ENCODE measurements at places on chromosomes 7 and 10. TPM values are rescaled to one million over a fixed set of nuclear protein-coding genes. Genes with fewer than 3 reads are reported as not detected.

Gene AKR1C8
- 4.3 TPM for total RNA-seq

DNA sequence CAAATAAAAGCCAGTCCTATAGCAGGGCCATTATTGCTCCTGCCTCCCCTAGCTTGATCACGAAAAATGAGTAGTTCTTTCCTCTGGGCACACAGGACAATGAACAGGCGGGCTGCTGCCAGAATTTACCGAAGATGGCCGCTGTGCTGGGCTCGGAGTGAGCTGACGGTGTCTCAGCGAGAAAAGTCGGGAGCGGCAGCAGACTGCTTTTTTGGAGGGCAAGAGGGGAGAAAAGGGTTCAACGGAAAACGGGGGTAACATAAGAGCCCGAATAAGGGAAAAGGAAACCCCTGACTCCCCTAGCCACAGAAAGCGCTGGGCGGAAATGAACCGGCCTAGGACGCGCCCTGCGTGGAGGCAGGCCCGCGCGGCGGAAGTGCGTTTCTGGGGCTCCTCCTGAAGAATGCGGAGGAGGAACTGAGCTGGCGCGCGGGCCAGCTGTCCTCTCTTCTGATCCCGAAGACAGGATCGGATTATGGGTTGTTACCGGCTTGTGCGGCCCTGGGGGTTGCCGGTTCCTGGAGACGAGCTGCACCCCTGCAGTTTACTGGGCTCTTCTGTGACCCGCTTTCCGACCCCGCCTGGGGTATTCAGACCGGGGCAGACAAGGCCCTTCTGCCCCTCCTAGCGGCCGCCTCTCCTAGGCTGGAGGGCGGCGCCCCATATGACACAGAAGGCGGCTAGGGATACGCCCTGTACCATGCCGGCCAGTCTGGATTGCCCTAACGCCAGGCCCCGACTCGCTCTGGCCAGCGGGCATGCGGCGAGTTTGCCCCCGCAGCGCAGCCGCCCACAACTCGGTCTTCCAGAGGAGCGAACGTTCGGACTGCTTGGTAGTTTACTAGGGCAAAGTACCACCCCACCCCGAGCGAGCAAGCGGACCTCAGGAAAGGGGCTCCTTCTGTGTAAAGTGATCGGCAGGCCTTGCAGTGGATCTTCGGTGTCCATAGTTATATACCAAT lies 30.1 kb upstream of the KMT2E start:
- peak overlapping the region; percentile 98 for H3K27ac ChIP-seq
- peak; percentile 93 for DNase-seq
- peak overlapping the region; percentile 74 for H3K4me3 ChIP-seq
- peaks cover 39% of the 10 kb centered on the region for H3K4me1 ChIP-seq

DNA sequence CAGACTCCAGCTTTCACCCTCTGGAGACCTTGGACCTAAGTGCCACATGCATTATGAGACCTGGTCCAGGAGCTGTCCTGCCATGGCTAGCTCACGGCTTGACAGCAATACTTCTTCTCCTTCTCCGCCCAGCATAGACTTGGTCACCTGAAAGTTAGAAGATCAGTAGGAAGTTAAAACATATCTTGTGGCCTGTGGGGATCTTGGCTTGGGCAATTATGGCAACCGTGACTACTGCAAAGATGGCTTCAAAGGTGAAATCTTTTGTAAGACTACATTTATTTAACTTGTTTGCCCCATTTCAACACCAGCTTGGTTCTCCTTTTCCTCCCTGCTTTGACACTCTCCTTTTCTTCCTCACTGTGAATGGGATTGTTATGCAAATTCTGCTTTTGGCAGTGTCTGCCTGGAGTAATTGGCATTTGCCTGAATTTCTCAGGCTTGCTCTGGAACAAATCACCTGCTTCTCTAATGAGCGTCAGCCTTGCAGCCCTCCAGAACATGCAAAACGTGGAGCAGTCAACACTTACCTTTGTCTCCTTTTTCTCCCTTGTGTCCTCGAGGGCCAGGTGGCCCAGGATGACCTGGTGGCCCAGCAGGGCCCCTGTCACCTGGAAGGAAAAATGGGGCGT lies 53.4 kb downstream of the COL17A1 start:
- no peaks in the 10 kb centered on the region for H3K4me1 ChIP-seq
- H3K27me3 ChIP-seq: no peaks in the 10 kb centered on the region
- H3K27ac ChIP-seq: no peak overlapping the region
- DNase-seq: no peak
- H3K4me3 ChIP-seq: no peak overlapping the region

DNA sequence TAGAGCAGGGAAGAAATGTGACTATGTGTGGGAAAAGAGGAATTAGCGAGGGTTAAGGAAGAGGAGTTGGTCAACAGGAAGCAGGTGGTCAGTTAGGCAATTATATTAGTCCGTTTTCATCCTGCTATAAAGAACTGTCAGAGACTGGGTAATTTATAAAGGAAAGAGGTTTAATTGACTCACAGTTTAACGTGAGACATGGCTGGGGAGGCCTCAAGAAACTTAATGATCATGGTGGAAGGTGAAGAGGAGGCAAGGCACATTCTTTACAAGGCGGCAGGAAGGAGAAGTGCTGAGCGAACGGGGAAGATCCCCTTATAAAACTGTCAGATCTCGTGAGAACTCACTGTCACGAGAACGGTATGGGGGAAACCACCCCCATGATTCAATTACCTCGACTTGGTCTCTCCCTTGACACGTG lies 35.0 kb downstream of the RAMP3 start:
- H3K4me1 ChIP-seq: no peaks in the 10 kb centered on the region
- no peak for DNase-seq
- H3K27me3 ChIP-seq: no peaks in the 10 kb centered on the region
- H3K4me3 ChIP-seq: no peak overlapping the region

DNA sequence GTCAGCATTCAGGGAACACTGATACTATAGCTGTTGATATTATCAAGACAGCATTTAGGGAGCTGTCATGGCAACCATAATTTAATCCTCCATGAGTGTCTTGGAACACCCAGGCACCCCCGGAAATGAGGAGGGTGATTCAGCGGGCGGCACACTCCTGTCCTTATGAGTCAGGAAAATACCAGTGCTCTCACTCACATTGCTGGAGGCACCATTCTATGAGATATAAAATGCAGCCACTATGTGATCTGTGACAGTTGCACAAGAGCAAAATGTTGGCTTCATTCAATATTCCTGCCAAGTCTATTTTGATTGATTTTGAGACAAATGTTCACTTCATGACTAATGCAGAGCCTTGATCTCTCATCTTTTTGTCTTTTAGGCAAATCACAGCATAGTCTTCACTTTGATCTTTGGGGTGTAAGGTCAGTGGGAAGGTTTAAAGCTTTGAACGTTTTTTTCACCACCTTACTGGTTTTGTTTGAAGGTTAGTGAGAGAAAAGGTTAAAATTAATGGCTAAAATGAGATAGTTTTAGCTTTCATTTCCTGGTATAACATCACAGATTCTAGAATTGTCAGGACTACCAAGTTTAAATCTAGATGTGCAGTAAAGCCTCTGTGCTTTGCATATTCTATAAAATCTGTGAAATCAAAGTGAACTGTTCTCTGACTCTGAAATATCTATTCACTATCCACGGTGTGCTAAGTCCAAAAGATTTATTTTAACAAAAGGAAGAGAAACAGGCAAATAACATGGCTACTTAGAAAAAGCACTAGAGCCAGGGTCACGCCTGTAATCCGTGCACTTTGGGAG lies 12.4 kb upstream of the ARHGAP12 start:
- no peak overlapping the region for H3K4me3 ChIP-seq
- H3K4me1 ChIP-seq: no peaks in the 10 kb centered on the region
- no peak overlapping the region for H3K27ac ChIP-seq
- no peaks in the 10 kb centered on the region for H3K36me3 ChIP-seq
- DNase-seq: no peak

GRCh38 chr7:150476819-150477631 lies 26.6 kb downstream of the GIMAP8 start:
- DNase-seq: no peak
- H3K4me3 ChIP-seq: peak overlapping the region; percentile 7
- no peaks in the 10 kb centered on the region for H3K27me3 ChIP-seq
- peak overlapping the region; percentile 17 for H3K27ac ChIP-seq

All from testis (tissue), 5 donors.